NCI-H774 (cell line): ENCODE measurements at places on chromosomes 3 and 15.

- no peak for DNase-seq
These were observed 889.1 kb downstream of the NAALADL2 start for GRCh38 chr3:175748087-175748730.

DNA sequence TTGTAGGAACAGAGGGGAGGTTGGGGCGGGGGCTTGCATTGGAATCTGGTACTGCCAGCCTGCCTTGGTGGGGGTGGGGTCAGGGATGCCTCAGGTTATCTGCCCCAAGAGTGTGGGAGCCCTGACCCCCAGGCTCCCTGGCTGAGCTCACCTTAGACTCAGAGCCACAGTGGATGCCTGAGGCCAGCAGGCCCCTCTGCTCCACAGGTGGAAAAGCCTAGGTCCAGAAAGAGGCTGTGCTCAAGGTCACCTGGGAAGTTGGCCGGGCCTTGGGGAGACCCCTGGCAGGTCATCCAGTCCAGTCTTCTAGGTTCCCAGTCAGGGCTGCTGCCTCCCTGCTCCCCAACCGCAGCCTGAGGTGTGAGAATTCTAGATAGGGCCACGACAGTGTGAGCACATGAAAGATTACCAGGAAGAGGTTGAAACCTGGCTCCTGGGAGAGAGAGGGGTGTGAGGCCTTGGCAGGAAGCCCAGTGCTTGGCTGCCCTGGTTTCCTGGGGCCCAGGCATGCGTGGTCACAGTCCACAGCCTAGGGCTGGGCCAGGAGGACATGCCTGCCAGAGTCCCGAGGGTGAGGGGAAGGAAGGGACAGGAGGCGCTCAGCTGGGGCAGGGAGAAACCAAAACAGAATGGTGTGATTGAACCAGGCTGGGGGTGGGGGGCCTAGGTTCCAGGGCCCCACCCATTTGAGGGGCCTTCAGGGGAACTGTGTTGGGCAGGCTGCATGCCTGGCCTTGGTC, 4.9 kb downstream of the HDAC11 start:
- no peak for DNase-seq

- no peak for DNase-seq
These were observed 741.6 kb upstream of the CBLB start for GRCh38 chr3:106610362-106610959.

DNA sequence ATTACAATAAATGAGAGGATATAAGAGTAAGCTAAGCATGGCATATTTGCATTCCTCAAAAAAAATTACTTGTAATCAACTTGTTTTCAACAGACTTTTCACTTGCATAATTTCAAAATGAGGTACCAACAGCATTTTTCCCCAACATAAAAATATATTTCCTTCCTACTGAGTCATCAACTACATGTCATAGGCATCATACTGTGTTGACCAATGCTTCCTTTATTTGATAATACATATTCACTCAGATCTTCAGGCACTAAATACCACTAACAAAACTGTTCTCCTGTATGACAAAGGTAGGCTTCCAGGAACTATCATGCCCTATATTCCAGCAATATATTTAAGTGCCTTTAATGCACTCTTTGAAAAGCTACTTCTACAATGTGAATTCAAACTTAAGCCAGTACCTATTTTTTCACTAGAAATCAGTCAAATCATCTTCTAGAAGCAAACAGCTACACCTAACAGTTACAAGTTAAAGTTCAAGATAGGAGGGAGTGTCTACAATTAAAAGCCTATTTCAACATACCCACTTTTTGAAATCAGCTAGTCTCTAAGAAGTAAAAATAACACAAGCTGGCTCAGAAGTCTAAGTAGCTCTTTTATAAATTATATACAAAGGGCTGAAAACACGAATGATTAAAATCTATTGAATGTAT, 11.3 kb downstream of the ADAM10 start:
- no peak for DNase-seq

DNA sequence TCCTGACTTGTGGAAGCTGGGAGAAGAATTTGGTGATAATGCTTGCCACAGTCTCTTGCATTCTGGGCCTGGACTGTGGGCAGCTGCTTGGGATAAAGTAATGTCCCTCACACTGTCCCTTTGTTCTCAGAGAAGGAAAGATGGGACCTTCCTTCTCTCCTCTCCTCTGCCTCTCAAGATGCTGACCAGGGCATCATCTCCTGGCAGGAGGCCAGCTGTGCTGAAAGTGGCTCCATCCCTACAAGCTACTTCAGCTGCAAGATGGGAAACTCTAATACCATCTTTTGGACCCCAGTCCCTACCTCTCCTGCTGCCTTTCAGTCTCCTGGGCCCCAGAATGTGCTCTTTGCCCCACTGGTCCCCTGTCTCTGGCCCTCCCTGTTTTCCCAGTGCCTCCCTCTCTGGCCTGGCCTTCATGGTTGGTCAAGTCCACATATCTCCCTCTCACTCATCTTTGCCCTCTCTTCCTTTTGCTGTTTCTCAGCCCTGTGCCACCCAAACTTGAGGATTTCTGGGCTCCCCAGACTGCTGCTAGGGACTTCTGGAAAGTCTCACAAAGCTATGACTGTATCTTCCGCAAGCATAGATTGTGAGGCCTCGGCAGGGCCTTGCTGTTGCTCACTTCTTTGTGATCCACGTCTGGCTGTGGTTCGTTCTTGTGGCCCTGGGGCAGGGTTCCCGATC, 7.1 kb upstream of the SLC6A20 start:
- no peak for DNase-seq
